ENCODE measurements at places on chromosomes 2 and 18.

GRCh38 chr18:50788284-50788683, 31.5 kb downstream of the MRO start:
- DNase-seq = no peak

DNA sequence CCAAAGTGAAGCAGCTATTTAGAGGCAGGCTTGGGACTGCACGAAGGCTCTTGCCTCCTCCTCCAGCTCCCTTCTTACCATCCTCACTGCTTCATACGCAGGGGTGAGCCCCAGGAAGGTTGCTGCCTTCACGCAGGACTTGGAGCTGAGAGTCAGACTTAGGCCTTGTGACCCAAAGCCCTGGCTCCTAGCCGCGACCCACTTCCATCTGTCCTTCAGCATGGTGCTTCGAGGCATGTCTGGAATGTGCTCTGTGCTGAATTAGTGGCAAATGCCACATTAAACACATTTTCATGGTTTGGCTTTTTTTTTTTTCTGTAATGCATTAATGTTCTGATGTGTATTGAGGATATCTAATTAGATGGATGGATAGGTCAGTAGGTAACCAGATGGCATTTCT, 37.5 kb downstream of the ITGB1BP1 start:
- DNase-seq = no peak

DNA sequence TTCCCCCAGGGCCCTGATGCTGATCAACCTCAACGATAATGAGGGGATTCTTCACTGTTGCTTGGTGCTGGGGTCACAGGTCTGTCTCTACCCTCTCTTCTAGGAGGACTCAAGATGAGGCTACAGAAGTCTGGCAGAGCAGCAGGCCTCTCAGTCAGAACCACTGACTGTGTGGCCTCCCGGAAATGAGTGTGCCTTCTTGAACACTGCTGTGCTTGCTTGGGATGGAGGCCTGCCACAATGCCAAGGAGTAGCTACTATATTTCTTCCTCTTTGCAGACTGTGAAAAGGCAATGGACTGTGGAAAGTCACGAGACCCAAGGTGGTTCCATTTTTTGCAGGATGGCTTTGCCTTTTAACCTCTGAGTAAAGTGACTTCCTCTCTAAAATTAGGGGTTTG, 5.8 kb upstream of the HOXD1 start:
- DNase-seq = no peak

DNA sequence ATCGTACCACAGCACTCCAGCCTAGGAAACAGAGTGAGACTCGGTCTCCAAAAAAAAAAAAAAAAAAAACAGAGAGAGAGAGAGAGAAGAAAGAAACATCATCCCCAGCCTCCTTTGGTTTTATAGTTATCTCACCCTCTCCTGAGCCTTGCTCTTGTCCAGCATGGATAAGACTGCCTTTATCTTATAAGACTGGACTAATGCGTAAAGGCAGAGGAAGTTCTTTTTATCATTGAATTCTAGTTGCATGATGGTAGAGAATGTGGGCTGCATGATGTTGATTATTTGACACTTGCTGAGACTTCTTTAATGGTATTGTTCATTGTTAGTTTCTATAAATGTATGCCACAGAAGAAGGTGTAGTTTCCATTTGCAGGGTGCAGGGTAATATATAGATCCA, 124.4 kb downstream of the ZBTB7C start:
- no peak for DNase-seq

DNA sequence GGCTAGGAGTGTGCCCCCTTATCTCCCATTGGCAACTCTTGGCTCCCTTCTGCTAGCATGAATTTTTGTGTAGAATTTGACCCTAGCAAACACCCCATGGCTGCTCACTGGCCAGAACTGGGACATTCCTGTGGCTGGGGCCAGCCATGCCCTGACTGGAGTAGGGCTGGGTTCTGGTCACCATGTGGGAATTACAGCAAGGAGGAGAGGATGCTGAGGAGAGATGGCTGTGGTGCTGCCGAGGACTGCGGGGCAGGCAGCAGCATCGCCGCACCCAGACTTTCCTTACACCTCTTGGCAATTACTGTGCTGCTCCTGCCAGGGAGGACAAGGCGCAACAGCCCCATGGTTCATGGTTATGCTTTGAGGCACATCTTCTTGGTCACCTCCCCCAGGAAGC, 12.7 kb downstream of the KCNF1 start:
- no peak for DNase-seq
